ENCODE measurements at places on chromosomes 6 and 20. TPM values are rescaled to one million over a fixed set of nuclear protein-coding genes. Genes with fewer than 3 reads are reported as not detected.

- no peak for DNase-seq
- no peaks in the 10 kb centered on the region for H3K36me3 ChIP-seq
- no peak overlapping the region for H3K4me3 ChIP-seq
- H3K27ac ChIP-seq, result no peak overlapping the region
Measured at GRCh38 chr6:167763056-167763944, 63.4 kb upstream of the AFDN start.

DNA sequence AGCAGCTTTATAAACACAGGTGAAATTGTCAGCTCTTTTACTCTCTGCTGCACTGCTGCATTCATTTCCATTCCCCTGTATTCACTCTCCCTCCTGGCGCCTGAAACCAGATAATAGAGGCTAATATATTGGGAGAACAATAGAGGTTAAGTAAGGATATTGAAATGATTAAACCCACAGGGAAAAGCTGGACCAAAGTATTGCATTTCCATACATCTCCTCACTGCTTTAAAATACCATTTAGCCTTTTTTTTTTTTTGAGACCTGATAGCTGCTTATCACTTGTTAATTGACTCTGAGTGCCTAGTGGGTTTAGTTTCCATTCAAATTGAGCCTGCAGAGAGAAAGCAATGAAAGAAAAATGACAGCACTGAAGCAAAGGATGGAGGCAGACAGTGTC lies 540.5 kb upstream of the IMPG1 start:
- no peak overlapping the region for H3K4me3 ChIP-seq
- H3K4me1 ChIP-seq, result no peaks in the 10 kb centered on the region
- H3K27me3 ChIP-seq, result no peaks in the 10 kb centered on the region

GRCh38 chr6:71721642-71722041 lies 164.7 kb upstream of the RIMS1 start:
- H3K27ac ChIP-seq, result no peak overlapping the region
- no peaks in the 10 kb centered on the region for H3K27me3 ChIP-seq
- no peak for DNase-seq
- H3K36me3 ChIP-seq, result no peaks in the 10 kb centered on the region

- no peak overlapping the region for H3K27ac ChIP-seq
- no peak overlapping the region for H3K4me3 ChIP-seq
- DNase-seq, result no peak
- no peaks in the 10 kb centered on the region for H3K36me3 ChIP-seq
Measured at GRCh38 chr6:134830194-134830593, 119.7 kb downstream of the ALDH8A1 start.

DNA sequence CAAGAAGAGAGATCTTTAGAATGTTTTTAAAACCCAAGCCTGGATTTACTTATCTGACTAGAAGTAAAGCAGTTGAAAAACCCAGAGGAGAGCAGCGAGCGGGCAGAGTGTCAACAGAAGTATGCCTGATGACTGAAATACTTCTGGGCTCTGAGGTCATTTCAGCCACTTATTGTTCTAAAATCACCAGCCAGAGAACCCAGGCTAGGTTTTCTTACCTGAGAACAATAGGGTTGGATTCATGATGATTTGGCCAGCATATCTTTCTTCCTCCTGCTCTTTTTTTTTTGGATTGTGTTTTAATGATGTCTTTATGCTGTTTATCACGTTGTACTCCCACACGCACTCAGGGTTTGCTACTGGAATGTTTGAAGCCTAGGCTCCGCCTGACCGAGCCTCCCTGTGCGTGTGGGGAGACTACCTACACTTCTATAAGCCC lies 63.0 kb upstream of the KIF25 start:
- no peaks in the 10 kb centered on the region for H3K4me1 ChIP-seq
- no peaks in the 10 kb centered on the region for H3K36me3 ChIP-seq
- H3K4me3 ChIP-seq, result no peak overlapping the region
- H3K27me3 ChIP-seq, result no peaks in the 10 kb centered on the region
- H3K27ac ChIP-seq, result no peak overlapping the region
- DNase-seq, result no peak

DNA sequence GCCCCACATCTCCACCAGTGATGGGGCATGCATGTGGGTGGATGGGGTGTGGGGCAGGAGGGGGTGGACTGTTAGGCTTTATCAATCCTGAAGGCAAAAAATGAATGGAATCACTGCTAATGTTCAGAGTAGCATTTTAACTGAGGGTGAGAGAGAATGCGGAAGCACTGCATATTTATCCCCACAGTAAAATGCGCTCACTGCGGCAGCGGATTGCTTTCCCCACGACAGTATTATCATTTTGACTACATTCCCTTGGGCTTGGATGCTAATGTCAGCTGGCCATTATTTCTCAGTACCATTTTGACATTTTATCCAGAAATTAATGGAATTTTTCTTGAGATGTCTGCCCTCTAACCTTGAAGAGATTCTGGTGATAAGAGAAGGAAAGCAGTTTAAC lies 13.4 kb downstream of the ALDH8A1 start:
- H3K4me1 ChIP-seq, result peaks cover 12% of the 10 kb centered on the region
- H3K27me3 ChIP-seq, result no peaks in the 10 kb centered on the region
- H3K36me3 ChIP-seq, result no peaks in the 10 kb centered on the region
- H3K27ac ChIP-seq, result no peak overlapping the region

- no peak overlapping the region for H3K27ac ChIP-seq
- no peaks in the 10 kb centered on the region for H3K4me1 ChIP-seq
- H3K27me3 ChIP-seq, result peaks cover 3% of the 10 kb centered on the region
- DNase-seq, result no peak
- no peak overlapping the region for H3K4me3 ChIP-seq
- H3K36me3 ChIP-seq, result no peaks in the 10 kb centered on the region
Measured at GRCh38 chr6:33958526-33959328, 154.9 kb upstream of the MLN start.

GRCh38 chr6:8556370-8557013 lies 121.1 kb upstream of the SLC35B3 start:
- no peaks in the 10 kb centered on the region for H3K4me1 ChIP-seq
- no peak overlapping the region for H3K27ac ChIP-seq
- H3K4me3 ChIP-seq, result no peak overlapping the region
- H3K27me3 ChIP-seq, result no peaks in the 10 kb centered on the region
- DNase-seq, result no peak

GRCh38 chr20:1225783-1226654 lies at the start of gene RAD21L1:
TSS of gene RAD21L1 (plus strand) at chr20:1226044. CDS start at chr20:1228454, 2,410 bp downstream.
- H3K36me3 ChIP-seq, result no peaks in the 10 kb centered on the region
- peaks cover 44% of the 10 kb centered on the region for H3K27me3 ChIP-seq
- DNase-seq, result peak; percentile 84
- peaks cover 9% of the 10 kb centered on the region for H3K4me1 ChIP-seq

- no peak overlapping the region for H3K4me3 ChIP-seq
- H3K27ac ChIP-seq, result no peak overlapping the region
- DNase-seq, result peak; percentile 24
Measured at GRCh38 chr6:149852180-149852579, 12.0 kb downstream of the LRP11 start.

- H3K27me3 ChIP-seq, result peaks cover 9% of the 10 kb centered on the region
- H3K36me3 ChIP-seq, result no peaks in the 10 kb centered on the region
- no peaks in the 10 kb centered on the region for H3K4me1 ChIP-seq
Measured at GRCh38 chr6:168972128-168972527, 281.5 kb downstream of the THBS2 start.

DNA sequence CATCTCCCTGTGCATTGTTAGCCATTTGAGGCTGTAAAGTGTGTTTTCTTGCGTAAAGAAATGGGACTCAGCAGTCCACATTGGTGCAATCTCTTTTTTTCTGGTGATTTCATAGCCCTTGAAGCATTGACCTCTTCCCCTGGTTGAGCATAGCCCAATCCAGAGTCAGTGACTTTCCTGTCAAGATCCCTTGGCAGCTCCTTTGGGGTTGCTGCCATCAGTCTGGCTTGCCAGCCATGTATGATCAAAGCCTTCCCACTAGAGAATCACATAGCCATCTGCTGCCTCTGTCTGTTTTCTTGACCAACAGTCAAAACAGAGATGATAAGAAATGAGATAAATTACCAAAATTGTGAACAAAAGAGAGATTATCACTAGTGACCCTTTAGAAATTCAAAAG lies 19.6 kb downstream of the HLA-A start:
- H3K27me3 ChIP-seq, result peaks cover 4% of the 10 kb centered on the region
- H3K36me3 ChIP-seq, result peaks cover 7% of the 10 kb centered on the region
- H3K4me1 ChIP-seq, result peaks cover 34% of the 10 kb centered on the region

DNA sequence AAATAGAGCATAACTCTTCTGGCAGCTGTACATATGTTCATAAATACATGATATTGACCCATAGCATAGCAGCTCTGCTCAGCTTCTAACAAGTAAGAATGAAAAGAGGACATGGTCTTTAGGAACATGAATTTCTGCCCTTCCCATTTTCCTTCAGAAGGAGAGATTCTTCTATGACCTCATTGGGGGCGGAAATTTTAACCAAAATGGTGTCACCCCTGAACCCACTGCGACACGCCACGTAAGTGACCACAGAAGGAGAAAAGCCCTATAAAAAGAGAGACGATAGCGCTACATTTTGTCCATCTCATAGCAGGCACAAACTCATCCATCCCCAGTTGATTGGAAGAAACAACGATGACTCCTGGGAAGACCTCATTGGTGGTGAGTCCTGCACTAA lies at the start of gene IL17A:
Gene IL17A (plus strand): TSS at position 301 of the 400 bp plus-strand sequence. CDS start 57 bp downstream, at position 358.
- H3K4me3 ChIP-seq, result no peak within 1 kb of the TSS
- DNase-seq, result no peak
- H3K36me3 ChIP-seq, result no peaks in the 10 kb centered on the region
- H3K27me3 ChIP-seq, result peaks cover 60% of the 10 kb centered on the region
- H3K27ac ChIP-seq, result no peak within 1 kb of the TSS
- peaks cover 14% of the 10 kb centered on the region for H3K4me1 ChIP-seq

DNA sequence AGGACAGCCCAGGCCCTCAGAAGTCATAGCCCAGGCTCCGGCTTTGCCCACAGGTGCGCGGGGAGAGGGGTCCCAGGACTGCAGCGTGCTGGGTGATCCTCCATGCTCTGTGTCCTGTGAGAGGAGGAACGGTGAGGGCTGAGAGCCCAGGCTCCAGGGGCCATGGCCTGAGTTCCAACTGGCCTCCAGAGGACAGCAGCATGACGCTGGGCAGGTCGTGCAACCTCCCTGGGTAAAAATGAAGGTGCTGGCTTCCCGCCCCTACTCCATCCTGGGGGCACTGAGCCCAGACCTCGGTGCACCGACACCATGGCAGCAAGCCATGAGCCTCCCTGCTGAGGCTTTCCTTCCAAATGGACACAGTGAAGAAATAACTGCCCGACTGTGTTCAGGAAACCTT lies 305.4 kb downstream of the TAF4 start:
- no peak overlapping the region for H3K4me3 ChIP-seq
- H3K27ac ChIP-seq, result no peak overlapping the region
- no peaks in the 10 kb centered on the region for H3K27me3 ChIP-seq
- H3K4me1 ChIP-seq, result no peaks in the 10 kb centered on the region

DNA sequence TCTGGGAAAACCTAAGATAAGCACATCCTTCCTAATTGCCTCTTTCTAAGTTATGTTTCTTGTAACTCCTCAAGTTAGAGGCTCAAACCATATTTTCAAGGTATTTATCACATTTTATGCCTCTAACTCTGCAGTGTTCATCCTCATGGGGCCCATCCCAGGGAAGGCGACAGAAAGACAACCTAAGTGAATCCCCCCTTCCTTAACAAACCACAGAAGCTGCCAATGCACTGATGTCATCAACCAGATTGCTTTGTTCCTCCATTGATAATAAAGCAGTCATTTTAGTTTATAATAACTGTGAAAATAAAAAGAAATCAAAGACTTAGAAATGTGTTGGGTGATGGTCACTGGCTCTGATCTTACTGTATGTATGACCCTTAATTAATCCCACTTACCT lies 119.5 kb upstream of the TCF21 start:
- H3K4me1 ChIP-seq, result peaks cover 2% of the 10 kb centered on the region
- DNase-seq, result no peak
- H3K36me3 ChIP-seq, result no peaks in the 10 kb centered on the region
- peaks cover 12% of the 10 kb centered on the region for H3K27me3 ChIP-seq

- DNase-seq, result no peak
- H3K36me3 ChIP-seq, result peaks cover 9% of the 10 kb centered on the region
- no peak overlapping the region for H3K4me3 ChIP-seq
- H3K27me3 ChIP-seq, result peaks cover 44% of the 10 kb centered on the region
Measured at GRCh38 chr6:1315201-1315559, 3.3 kb downstream of the FOXQ1 start.

DNA sequence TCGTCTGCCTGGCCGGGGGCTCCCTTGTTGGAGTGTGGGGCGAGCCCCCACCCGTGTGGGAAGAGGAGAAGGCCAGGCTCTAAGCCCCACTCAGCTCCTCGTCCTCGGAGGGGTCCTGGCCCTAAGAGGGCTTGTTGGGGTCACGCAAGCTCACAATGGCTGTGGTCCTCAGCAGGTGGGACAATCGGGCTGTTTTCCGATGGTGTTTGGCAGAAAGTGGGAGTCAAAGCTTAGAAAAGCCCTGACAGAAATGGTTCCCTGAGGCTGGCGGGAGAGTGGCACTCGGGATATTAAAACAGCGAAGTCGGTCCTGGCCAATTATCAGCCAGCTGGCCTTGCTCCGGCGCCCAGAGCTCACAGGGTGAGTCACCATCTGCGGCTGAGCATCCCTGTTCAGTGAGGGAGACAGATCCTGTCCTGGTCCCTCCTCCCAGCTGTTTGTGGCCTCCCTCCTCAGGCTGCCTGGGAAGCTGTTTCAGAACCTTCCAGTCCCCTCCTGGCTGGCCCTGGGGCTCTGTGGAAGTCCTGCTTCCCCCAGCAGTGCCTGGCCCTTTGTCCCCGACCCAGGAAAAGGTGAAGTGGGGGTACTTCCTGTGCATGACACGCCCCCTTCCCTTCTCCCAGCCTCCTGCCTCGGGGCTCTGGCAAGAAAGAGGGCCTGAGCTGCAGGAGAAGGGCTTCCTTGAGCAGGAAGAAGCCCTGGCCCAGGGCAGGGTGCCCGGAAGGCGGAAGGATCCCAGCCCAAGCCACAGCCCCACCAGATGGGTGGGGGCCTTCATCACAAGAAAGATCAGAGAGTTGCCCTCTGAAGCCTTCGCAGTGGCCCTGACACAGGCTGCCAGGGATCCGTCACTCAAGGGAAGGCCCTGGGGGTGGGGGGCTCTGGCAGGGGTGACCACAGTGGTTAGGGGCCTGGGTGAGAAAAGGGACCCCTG lies 53.6 kb upstream of the BHLHE23 start:
- no peak overlapping the region for H3K4me3 ChIP-seq
- H3K36me3 ChIP-seq, result no peaks in the 10 kb centered on the region
- H3K27me3 ChIP-seq, result no peaks in the 10 kb centered on the region
- no peaks in the 10 kb centered on the region for H3K4me1 ChIP-seq
- no peak for DNase-seq
- H3K27ac ChIP-seq, result no peak overlapping the region

GRCh38 chr6:29758761-29759160 lies 35.5 kb downstream of the HLA-F start:
- H3K4me1 ChIP-seq, result peaks cover 27% of the 10 kb centered on the region
- H3K36me3 ChIP-seq, result no peaks in the 10 kb centered on the region

TNNC2 gene
- total RNA-seq, result not detected

SYCP2 gene
- 7.9 TPM for total RNA-seq

HLA-DQA2 gene
- not detected for total RNA-seq

RNGTT gene
- 18.6 TPM for total RNA-seq

TRERF1 gene
- total RNA-seq, result 18.2 TPM

CAP2 gene
- not detected for total RNA-seq

FOXQ1 gene
- not detected for total RNA-seq

RAB44 gene
- total RNA-seq, result 0.15 TPM

ADGRB3 gene
- not detected for total RNA-seq

THBD gene
- total RNA-seq, result not detected

OR2H2 gene
- total RNA-seq, result not detected

LCA5 gene
- total RNA-seq, result 0.15 TPM

Data from activated CD4-positive, alpha-beta memory T cell treated with anti-CD3 and anti-CD28 coated beads, Interleukin-2, amount 10 ng/mL, durations not matched to agents 7 days and 5 days (primary cell).